ENCODE measurements at places on chromosomes 16 and 17.

- DNase-seq = no peak
Observed at GRCh38 chr16:87701078-87701460, 64.7 kb downstream of the KLHDC4 start.

- DNase-seq = no peak
Observed at GRCh38 chr17:77312786-77313599, 172.2 kb downstream of the SEC14L1 start.

DNA sequence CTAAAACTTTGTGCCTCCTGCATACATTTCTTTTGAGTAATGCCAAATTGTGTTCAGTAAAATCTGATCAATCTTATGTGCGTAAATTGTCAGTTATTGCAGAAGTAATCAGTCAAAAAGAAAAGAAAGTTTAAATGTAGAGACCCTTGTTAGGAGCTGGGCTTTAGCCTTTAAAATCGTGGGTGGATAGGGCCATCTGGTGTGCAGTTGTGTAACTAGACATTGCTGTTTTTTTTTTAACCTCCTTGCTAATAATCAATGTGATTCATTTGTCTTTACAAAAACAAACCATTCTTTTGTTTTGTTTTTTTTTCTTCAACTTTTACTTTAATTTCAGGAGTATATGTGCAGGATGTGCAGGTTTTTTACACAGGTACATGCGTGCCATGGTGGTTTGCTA is 5.3 kb upstream of the WWOX start:
- DNase-seq = no peak

DNA sequence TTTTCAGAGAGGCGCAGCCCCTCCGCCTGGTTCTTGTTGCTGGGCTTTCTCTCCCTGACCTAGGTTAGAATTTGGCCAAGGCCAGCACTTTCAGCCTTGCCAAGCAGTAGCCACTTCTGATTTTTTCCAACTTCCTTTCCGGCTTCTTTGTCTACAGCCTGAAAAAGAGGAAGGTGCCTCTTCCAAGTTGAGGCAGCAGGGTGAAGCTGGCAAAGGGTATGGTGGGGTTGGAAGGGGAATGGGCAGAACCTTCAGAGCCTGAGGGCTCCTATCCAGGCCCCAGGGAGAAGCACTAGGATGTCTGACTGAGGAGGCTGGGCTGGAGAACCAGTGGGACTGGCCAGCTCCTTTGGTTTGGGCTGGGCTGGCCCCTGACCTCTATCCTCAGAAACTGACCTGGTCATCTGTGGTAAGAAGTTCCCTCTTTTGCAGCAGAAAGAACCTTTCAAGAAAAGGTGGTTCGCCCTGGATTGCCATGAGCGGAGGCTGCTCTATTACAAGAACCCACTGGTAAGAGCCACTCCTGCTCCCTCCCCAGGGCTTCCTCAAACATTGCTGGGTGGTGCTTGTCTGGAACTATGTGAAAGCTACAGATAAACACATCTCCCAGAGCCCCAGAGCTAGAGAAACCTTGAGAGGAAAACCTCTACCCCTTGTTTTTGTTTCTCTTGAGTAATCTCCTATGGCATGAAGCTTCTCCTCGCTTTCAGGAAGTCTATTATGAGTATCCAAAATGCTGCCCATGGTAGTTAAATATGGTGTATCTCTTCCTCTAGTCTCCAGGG is 16.6 kb upstream of the RNF135 start:
- DNase-seq = no peak

DNA sequence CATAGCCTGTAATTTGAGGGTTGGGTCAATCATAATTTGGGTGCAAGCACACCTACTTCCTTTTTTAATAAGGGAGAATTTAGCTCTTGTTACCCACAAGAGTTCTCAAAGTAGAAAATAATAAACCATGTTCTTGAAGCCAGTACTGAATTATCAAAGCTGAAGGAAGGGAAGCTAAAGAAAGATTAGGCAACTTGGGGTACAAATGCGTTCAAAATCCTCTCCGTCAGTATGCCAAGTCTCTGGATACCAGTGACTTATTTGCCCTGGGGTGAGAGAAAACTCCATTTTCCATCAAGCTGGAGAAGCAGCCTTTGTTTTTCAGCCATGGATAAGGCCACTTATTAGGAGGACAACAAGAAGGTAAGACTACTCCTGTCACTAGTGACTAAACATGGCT is 23.5 kb upstream of the DHRS13 start:
- no peak for DNase-seq

- DNase-seq = no peak
Observed at GRCh38 chr17:4156750-4157381, 13.9 kb downstream of the CYB5D2 start.

DNA sequence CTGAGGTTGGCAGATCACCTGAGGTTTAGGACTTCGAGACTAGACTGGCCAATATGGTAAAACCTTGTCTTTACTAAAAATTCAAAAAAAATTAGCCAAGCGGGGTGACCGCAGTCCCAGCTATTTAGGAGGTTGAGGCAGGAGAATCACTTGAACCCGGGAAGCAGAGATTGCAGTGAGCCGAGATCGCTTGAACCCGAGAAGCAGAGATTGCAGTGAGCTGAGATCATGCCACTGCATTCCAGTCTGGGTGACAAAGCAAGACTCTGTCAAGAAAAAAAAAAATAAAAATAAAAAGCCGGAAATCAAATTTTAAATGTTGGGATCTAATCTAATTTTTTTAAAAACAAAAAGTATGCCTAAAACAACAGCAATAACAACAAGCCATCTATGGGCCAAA is 56.3 kb downstream of the ABCC1 start:
- no peak for DNase-seq

DNA sequence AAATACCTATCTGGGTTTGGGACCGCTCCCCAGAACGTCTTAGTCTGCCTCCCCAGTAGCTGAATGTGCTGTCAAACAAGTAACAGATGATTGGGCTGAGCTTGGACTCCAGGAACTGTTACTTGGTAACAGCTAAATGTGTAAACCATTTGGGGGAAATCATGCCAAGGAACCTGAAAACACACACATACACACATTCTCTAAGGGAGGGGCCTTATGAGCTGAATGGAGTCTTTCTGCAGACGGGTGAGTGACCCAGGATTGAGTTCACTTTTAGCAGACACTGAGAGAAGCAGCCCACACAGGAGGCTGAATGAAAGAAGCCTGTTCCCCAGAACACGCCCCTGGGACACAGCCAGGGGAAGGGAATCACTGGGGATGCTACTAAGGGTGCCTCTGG is 1.6 kb downstream of the ACLY start:
- peak; percentile 12 for DNase-seq

- no peak for DNase-seq
Observed at GRCh38 chr16:78715673-78716072, 616.2 kb downstream of the WWOX start.

GRCh38 chr17:40901981-40902474 is 17.0 kb upstream of the KRT20 start:
- peak; percentile 95 for DNase-seq

- DNase-seq = no peak
Observed at GRCh38 chr17:80765241-80765961, 220.8 kb downstream of the RPTOR start.

DNA sequence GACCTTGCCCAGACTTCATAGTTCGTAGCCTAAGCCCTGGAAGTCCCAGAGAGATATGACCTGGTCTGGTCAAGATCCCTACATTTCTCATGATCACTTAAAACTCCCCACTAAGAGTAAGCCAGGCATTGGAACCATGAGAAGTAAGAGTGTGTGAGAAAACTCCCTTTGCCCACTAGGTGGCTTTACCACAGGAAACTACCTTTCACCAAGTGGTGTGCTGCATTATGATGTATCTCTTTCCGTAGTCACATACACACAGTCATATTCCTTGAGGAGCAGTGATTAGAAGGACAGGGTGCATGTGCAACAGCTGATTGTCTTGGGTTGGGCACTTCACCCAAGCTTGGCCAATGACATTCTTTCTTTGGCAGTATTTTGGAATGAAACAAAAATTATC is 639.3 kb downstream of the KCNJ2 start:
- DNase-seq = peak; percentile 63

GRCh38 chr17:29111816-29112499 is 68.2 kb downstream of the MYO18A start:
- peak; percentile 60 for DNase-seq

GRCh38 chr16:6165330-6165979 is 1067.9 kb upstream of the EEF2KMT start:
- DNase-seq = peak; percentile 1

- no peak for DNase-seq
Observed at GRCh38 chr17:28906706-28907438, 4.0 kb upstream of the DHRS13 start.

- DNase-seq = no peak
Observed at GRCh38 chr16:84704253-84704652, 4.5 kb downstream of the USP10 start.

DNA sequence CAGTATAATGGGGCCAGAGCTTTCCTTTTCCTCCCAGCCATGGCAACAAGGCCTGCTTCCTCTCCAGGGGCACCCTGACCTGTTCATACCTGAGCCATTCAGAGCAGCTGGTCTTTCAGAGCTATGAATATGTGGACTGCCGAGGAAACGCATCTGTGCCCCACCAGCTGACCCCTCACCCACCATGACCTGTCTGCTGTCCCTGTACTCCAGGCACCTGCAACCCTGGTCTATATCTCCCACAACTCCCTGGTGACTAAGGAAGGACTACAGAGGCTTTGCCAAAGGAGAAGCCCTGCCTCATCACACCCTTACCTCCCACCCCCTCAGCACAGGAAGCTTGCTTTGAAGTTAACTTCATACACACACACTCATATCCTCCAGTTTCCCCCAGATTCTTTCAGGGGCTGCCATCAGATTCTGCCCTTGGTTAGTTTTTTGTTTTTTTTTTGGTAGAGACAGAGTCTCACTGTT is 6.0 kb downstream of the TMEM106A start:
- no peak for DNase-seq

GRCh38 chr17:4180791-4181190 is 37.8 kb downstream of the CYB5D2 start:
- no peak for DNase-seq

DNA sequence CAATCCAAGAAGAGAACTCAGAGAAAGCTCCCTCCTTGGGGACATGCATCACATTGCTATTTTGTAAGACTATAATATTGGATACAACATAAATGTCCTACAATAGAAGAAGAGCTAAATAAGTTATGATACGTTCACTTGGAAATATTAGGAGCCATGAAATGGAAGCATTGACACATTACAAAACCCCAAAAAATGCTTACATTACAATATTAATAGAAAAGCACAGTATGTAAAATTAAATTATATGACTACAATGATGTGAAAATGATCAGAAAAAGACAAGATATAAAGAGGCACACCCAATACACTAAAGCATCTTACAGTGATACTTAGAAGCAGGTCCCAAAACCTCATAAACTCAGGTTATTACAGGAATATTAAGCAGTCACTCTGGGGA is 694.1 kb downstream of the TOX3 start:
- DNase-seq = no peak

GRCh38 chr17:65198653-65199382 is 61.6 kb downstream of the RGS9 start:
- peak; percentile 84 for DNase-seq

Measured in PC-3 (cell line).